ENCODE measurements at places on chromosomes 2 and 18.

GRCh38 chr2:17800693-17801458 is 15.4 kb upstream of the MSGN1 start:
- DNase-seq, result no peak

GRCh38 chr18:39198376-39198775 is 1632.8 kb upstream of the CELF4 start:
- DNase-seq, result no peak

GRCh38 chr18:80196528-80197320 is 50.6 kb downstream of the PARD6G start:
- no peak for DNase-seq

DNA sequence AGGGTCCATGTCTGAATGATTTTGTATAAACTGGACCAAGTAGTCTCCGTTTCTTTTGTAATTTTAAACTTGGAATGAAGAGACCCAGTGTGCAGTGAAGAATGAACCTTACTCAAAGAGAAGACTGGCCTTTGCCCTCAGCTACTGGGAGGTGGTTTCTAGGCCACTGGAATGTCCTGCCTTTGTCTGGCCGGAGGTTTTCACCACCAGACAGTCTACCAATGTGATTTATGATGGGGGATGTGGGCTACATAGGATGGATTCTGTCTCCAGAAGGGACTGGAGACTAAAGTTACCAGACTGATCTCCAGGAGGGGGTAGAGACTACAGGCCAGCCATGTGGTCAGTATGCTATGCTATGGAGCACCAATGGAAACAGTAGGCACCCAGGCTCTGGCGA is 42.8 kb upstream of the RAB31 start:
- DNase-seq, result no peak

DNA sequence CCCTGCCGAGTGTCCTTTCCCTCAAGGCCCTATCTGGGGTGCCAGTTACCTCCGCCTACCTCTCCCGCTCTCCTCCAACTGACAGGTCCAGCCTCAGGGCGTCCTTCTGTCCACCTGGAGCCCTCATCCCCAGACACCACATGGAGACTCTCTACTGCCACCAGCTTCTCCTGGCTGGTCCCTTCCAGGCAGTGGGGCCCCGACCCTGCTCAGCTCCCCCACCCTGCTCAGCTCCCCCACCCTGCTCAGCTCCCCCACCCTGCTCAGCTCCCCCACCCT is 74.0 kb upstream of the ODC1 start:
- no peak for DNase-seq

- no peak for DNase-seq
Measured at GRCh38 chr2:102880731-102881130, 118.9 kb downstream of the TMEM182 start.

Measured in stimulated activated naive CD4-positive, alpha-beta T cell treated with Interleukin-2 at 50 U/mL for 16 hours (primary cell).